GM04504 (cell line): ENCODE measurements at places on chromosomes 13 and 19.

DNA sequence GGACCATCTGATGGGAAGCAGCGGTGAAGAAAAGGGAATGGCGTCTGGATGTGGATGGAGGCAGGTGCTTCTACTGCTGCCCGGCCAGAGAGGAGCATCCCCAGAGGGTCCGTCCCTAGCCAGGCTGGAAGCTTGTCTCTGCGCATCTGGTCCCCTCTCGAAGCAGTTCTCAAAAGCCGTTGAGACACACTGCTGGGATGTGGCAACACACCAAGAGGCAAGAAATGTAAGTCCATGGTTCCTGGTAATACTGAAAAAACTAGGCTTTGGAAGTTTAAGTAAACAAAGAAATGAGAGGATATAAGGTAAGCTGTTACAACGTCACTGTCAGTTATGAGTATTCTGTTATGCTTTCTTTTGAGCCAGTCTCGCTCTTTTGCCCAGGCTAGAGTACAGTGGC, 15.1 kb upstream of the FFAR2 start:
- no peak for DNase-seq

GRCh38 chr19:48196933-48197665, 26.6 kb downstream of the ZSWIM9 start:
- DNase-seq, result no peak

- DNase-seq, result no peak
Measured at GRCh38 chr13:98483601-98484288, 93.2 kb downstream of the STK24 start.

GRCh38 chr13:74424455-74424854, 290.3 kb upstream of the KLF12 start:
- DNase-seq, result no peak

DNA sequence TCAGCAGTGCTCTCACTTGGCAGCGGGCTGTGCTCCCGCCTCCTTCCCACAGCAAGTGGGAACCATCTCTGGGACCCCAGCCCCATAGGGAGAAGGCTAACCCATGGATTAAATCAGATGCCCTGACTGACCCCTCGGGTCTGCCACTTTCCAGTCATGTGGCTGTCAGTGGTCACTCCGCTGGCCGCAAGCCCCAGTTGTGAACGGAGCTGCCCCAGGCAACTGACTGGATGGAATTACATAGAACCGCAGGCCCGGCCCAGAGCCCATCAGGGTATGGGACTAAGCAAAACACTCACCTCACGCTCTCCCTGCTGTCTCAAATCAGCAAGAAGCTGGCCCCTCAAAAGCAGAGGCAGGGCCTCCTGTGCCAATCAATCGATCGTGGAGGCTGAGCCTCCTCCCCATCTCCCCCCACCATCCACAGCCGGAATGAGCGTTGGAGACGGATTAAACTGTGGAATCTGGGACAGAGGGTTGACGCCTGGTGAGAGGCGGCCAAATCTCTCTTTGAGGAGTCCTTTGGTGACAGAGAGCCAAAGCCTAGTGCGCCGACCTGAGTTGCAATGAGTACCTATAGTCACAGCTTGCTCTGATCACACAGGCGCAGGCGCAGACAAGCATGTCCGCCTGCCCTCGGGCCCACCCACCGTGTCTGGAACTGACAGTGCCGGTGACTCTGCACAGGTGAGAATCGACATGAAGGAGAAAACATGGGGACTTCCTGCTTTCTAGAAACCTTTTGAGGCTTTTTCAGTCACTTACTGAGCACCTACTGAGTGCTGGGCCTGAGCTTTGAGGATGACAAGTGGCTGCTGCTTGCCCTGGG, 38.7 kb downstream of the PBX4 start:
- no peak for DNase-seq

- DNase-seq, result no peak
Measured at GRCh38 chr13:99376132-99376531, 68.9 kb upstream of the GPR183 start.

GRCh38 chr13:82323101-82323500, 1559.2 kb downstream of the SLITRK1 start:
- DNase-seq, result no peak

DNA sequence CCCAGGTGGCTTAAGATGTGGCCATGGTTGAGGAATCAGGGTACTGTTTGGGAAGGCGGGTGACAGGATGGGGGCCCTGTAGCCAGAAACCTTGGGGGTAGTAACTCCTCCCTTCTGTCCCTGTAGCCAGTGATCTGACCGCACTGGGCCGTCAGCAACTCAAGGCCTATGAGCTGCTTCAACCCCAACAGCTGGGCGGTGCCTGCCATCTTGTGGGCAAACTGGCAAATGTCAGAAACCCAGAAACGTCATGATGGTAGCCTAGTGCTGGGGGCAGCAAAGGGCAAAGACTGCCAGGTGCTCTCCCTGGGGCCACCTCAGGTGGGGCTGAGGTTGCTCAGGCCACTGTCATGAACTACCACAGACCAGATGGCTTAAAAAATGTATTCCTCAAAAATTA, 3.5 kb downstream of the COPE start:
- no peak for DNase-seq

DNA sequence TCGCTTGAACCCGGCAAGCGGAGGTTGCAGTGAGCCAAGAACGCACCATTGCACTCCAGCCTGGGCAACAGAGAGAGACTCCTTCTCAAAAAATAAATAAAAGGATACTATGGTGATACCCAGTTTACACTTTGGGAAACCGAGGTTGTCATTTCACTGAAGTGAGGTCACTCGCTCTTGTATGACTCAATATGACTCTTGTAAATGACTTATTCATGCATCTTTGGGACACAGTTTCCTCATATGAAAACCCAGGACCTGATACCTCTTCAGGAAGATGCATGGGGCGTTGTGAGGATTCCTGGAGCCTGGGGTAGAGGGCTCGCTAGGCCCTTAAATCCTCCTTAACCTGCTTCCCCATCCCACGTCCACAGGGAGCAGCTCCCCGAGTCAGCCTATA, 4.5 kb downstream of the PSMD8 start:
- no peak for DNase-seq

DNA sequence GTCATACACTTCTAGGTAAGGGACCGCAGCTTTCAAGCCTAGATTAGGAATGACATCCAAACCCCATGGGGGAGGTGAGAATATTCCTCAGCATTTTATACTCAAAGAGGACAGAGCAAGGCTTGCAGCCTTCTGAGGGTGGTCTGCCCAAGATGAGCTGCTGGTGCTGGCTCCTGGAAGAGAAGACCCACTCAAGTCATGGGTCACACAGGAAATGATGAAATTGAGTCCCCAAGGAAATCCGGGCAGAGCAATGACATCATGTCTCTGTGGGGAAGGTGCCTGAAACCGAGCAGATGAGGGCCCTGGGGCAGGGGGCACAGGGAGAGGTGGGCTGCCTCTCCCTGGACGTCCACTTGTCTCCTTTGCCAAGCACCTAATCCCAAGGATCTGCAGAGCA, 468.7 kb downstream of the TSHZ3 start:
- DNase-seq, result no peak

- DNase-seq, result no peak
Measured at GRCh38 chr13:55577082-55577846, 1563.5 kb upstream of the PRR20A start.

GRCh38 chr19:7391218-7391670, 42.5 kb downstream of the ARHGEF18 start:
- DNase-seq, result no peak

- DNase-seq, result no peak
Measured at GRCh38 chr19:13315495-13315894, 165.3 kb downstream of the IER2 start.

DNA sequence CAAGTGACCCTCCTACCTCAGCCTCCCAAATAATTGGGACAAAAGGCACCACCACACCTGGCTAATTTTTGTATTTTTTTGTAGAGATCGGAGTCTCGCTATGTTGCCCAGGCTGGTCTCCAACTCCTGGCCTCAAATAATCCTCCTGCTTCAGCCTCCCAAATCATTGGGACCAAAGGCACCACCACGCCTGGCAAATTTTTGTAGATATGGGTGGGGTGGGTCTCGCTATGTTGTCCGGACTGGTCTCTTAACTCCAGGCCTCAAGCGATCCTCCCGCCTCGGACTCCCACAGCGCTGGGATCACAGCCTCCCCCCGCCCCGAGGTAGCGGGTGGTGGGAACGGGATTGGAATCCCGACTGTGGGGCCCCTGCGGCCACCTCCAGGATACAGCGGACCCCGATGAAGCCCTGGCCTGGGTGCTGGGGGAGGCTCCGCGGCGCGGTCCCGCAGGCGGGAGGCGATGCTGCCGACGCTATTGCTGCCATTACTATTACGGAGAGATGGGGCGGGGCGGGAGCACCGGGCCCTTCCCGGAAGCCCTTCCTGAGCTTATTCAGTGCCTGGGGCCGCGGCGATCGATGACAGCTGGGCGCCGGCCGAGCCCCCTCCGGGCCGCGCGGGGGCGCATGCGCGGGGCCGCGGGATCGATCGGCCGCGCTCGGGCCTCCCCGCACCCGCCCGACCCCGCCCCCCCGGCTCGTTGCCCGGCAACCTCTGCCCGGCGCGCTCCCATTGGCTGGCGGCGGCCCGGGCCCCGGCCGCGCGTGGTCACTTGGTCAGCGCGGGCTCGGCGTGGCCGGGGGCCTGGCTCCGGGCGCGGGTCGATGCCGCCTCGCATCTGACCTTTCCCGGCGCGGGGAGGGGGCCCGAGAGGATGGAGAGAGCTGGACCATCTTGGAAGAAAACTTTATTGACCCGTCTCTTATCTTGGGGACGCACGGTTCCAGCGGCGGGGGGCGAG, 27.9 kb upstream of the ONECUT3 start:
- peak; percentile 23 for DNase-seq

GRCh38 chr19:49713236-49713845, 22.4 kb downstream of the CPT1C start:
- no peak for DNase-seq

- DNase-seq, result no peak
Measured at GRCh38 chr13:27360562-27360961, 63.9 kb upstream of the GTF3A start.

DNA sequence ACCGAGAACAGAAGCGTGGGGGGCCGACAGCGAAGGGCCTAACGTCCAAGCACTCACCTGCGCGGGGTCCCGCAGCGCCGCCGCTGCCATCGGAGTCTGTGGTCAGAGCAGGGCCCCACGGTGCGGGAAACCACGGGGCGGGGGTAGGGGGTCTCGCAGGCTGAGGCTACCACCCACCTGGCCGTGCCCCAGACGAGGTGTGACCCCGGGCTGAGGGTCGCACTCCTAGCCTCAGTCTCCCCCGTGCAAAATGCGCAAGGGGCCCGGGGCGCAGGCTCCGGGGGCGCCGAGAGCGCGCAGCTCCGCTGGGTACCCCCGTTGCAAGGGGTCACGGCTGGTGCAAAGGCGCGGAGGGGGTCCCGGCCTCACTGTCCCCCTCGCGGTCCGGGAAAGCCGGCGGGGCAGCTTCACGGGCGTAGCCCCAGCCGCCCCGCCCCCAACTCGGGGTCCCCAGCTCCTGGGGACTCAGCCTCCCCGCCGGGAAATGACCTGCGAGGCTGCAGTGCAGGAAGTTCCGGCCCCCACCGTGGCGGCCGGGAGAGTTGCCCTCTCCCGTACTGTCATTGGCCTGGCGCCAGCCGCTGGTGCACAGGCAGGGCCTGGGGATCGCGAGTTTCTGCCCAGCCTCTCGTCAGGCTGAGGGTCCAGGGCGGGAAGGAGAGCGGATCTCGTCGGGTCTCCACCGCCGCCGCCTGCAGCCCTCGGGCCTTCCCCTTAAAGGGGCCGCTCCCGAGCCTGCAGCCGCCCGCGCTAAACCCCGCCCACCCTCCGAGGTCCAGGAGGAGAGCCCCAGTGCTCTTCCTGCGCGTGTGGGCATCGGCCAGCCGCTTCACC, at the start of gene ZNF792:
Gene ZNF792 (minus strand): TSS at position 657 of the 834 bp plus-strand sequence. CDS start 567 bp downstream, at position 90.
- DNase-seq, result peak; percentile 3

DNA sequence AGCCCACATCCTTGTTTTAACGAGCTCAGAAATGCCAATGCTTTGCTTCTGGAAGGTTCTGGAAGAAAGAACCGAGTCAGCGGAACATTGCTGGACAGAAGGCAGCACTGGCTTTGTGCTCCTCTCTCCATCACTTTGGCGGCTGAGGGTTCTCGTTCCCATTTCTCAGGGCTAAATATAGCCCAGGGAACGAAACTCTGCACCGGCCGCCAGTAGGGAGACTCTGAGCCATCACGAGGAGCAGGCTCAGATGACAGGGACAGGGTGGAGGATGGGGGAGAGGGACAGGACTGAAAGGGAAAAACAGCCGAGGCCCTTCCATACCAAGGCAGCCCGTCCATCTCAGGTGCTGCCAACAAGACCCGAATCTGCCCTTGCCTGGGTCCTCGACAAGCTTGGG, 166.4 kb downstream of the CACNA1A start:
- DNase-seq, result no peak

- DNase-seq, result no peak
Measured at GRCh38 chr19:7999376-7999775, 6.1 kb downstream of the ELAVL1 start.

DNA sequence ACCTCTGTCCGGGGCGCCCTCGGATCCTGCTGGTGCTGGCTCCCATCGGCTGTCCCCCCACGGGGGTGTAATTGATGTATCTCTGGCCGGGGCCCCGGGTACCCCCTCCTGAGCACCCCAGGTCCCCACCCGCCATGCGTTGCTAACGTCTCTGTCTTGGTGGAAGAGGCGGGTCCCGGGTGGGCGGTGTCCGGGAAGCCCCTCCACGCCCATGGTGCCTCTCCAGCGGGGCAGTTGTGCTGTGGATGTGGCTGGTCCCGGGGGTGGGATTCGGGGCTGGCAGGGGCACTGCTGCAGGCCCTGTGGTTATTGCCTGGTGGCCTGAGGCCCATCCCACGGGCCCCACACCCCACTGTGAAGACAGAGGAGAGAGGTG, 4.9 kb downstream of the DIRAS1 start:
- no peak for DNase-seq

- no peak for DNase-seq
Measured at GRCh38 chr19:58217069-58217481, 11.6 kb upstream of the ZNF544 start.

- no peak for DNase-seq
Measured at GRCh38 chr13:60137911-60138560, 25.7 kb downstream of the DIAPH3 start.

- no peak for DNase-seq
Measured at GRCh38 chr19:42201489-42202289, 15.8 kb downstream of the DEDD2 start.

DNA sequence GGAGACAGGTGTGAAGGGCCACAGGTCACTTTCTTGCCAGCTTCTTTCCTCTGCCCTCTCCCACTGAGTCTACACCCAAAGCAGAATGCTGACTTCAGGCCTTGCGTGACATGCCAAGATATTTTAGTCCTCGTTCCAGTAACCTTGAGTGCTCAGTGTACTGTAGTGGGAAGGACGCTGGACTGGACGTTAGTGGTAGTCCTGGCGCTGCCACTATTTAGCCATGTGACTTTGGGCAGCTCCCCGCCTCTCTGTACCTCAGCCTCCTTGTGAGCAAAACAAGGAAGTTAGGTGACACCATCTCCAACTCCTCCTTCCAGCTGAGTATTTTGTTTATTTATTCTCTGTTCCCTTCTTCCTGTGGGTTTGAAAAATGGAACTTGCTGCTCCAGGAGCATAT, 86.1 kb downstream of the FRY start:
- no peak for DNase-seq

DNA sequence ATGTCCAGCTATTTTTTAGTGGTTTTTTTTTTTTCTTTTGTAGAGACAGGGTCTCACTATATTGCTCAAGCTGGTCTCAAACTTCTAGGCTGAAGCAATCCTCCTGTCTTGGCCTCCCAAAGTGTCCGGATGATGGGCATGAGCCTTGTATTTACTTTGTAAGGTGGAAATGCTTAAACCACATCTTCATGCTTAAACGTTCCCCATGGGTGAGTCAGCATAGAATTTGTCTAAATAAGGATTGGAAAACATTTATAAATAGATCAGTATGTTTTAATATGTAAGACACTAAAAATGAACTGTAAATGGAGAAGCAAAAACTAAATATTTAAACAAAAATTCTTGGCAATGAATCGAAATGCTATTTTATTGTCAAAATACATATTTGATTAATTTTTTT, 698.0 kb downstream of the PCDH9 start:
- no peak for DNase-seq
